ENCODE measurements at places on chromosomes 5 and 9.

DNA sequence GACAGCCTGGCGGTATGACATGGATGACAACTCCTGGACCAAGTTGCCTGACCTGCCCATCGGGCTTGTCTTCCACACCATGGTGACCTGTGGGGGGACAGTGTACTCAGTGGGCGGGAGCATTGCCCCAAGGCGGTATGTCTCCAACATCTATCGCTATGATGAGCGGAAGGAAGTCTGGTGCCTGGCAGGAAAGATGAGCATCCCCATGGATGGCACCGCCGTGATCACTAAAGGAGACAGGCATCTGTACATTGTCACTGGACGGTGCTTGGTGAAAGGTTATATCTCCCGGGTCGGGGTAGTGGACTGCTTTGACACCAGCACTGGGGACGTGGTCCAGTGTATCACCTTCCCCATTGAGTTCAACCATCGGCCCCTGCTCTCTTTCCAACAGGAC is 1.3 kb downstream of the CCIN start:
- no peak for DNase-seq

GRCh38 chr5:1686016-1686802 is 113.4 kb downstream of the MRPL36 start:
- no peak for DNase-seq

GRCh38 chr5:122849771-122850170 is 4.4 kb downstream of the SNX24 start:
- DNase-seq: peak; percentile 25

GRCh38 chr5:42989190-42989589 is 50.9 kb downstream of the ANXA2R start:
- no peak for DNase-seq

DNA sequence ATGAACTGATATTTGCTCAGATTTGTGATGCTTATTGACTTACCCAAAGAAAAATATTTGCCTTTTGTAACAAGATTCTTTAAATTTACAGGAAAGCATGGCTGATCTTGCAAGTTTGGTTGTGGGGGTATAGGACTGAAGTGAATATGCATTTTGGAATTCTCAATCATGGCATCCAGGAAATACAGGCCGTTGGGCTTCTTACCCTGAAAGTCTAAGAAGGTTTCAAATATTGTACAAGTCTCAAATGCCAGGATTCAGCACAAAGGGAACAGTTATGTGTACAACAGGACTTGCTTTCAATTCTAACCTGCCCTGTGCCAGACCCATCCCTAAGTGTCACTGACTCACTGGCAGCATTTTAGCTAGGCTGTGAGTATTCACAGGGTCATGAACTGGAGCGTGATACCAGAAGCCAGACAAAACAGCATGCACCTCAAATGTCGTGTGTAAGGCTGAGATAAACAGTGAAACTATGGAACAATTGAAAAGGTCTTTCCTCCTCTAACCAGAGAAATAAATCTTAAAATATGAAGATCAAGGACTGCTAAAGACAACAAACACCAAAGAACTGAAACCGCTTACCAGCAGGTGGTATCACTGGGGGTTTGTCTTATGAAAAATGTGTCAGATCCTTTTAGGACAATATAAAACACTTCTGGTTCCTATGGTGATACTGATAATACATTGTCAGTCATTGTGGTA is 168.6 kb upstream of the RGMB start:
- peak; percentile 21 for DNase-seq
